Hepatic stellate cell (primary cell): ENCODE measurements at places on chromosomes 7 and 10.
A peak's percentile ranks its signal among the peaks of the same experiment; 100 is the strongest.

DNA sequence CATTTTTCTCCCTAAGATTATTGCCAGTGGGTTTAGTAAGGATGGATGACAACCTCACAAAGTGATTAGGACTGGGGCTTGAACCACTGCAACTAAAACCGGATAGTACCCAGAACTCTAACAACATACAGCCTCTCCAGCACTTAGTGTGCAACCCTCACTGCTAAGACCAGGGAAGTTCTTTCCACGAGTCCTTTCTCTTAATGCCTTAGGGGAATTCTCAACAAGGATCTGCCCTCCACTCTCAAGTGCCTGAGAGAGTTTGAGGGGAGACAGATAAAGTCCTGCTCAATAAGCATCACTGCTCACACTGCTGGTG is 104.6 kb downstream of the NRP1 start:
- DNase-seq: no peak

- no peak for DNase-seq
Measured at GRCh38 chr7:71290452-71290851, 158.5 kb downstream of the GALNT17 start.

- DNase-seq: peak; percentile 40
Measured at GRCh38 chr10:68561865-68562649, 1.9 kb downstream of the TET1 start.

DNA sequence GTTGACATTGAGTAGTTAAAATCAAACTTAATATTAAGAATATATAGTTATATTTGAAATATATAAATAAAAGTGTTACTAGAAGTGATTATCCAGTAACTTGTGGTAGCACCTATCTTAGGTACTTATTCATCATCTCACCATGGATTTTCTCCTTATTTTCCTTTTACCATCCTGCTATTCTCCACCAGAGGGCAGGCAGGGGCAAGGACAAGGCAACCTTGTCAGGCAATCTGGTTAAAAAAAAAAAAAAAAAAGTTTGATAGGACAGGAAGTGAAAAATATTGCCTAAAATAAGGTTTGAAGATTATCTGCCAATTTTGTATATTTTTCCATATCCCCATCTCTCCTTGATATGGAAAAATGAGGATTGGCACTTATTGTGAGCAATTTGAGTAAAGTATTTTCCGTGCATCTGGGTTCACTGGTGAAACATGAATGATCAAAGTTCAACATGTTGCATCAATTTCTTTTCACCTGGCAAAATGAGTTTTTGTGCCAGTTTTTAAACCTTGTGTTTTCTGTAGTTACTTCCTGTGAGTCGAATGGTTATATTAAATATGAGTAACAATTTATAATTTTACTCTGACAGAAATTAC is 256.7 kb downstream of the AGMO start:
- peak; percentile 0 for DNase-seq

DNA sequence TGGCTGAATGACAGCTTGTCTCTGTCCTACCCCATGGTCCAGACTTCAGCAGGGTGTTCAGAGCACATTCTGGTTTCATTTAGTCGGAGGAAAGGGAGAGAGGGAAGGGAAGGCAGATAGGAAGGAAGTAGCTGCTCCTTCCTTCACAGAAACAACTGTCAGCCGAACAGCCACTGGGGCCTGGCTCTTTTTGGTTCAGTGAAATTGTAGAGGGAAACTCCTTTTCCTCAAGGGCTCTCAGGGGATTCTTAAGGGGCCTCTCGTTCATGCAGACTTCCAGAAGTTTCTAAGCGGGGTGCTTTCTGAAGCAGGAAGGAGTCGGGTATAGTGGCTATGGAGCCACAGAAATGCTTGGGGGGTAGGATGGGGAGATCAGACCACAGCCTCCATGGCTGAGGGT is 56.4 kb downstream of the TLL2 start:
- DNase-seq: no peak

DNA sequence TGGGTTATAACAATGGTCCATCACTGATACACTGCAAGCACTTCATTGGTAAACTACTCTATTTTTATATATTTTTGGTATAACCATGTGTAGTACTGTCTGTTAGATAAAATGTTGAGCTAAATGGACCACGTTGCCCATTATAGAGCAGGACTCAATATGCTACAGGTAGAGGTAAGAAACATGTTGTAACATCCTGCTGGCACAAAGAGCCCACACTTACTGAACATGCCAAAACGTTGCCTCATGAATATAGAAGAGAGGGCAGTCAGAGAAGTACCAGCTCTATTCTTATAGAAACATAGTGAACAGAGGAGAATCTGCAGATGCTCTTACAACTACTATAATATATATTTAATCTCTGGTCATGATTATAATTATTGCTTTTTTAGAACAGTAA is 18.4 kb upstream of the MET start:
- no peak for DNase-seq

GRCh38 chr7:369476-370258 is 79.7 kb downstream of the FOXL3 start:
- no peak for DNase-seq

DNA sequence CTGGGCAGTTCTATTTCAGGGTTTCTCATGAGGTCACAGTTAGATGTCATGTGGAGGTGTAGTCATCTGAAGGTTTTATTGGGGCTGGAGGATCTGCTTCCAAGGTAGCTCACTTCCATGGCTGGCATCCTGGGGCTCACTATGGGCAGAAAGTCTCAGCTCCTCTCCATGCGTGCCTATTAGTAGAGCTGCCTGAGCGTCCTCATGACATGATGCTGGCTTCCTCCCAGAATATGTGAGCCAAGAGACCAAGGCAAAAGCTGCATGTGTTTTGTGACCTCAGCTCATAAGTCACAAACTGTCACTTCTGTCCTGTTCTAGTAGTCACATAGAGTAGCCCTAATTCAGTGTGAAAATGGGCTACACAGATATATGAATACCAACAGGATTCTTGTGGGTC is 524.4 kb downstream of the SUGCT start:
- DNase-seq: no peak

DNA sequence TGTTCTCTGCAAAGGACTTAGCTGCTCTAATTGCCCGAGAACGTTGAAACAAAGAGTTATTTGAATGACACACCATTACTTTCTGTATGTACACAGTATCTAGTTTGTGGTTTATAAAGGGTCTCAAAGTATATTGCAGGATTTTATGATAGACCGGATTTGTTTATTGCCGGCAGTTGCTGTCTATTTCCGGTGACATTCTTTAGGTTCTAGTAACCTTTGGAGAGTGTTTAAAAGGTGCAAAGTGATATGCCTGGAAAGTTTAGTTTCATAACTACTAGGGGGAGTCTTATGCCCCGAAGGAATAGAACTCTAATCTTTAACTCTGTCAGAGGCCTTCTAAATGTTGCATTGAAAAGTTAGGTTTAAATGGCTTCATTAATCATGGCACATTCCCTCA is 63.8 kb downstream of the PAPSS2 start:
- DNase-seq: no peak

- no peak for DNase-seq
Measured at GRCh38 chr10:105268961-105269360, 627.9 kb downstream of the SORCS3 start.

DNA sequence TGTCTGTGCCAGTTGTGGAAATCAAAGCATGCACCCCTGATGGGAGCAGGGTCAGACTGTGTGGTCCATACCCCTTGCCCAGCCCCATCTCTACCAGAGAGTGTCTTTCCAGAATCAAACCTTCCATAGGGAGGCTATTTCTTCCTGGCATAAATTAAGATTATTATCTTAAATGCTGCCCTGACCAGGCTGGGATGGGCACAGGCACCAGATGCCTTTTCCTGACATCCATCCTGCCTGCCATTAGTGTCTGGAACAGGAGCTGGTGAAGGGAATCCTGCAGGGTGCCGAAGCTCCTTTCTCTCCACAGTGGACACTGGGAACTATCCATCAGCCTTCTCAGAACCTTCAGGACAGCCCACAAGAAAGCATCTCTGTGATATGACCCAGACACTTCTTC is 296.3 kb downstream of the GRID1 start:
- DNase-seq: no peak

- DNase-seq: peak; percentile 32
Measured at GRCh38 chr7:101817471-101818286, at the start of gene CUX1. CUX1 (plus strand) TSS chr7:101817626; CDS start chr7:101817640, 14 bp downstream.

DNA sequence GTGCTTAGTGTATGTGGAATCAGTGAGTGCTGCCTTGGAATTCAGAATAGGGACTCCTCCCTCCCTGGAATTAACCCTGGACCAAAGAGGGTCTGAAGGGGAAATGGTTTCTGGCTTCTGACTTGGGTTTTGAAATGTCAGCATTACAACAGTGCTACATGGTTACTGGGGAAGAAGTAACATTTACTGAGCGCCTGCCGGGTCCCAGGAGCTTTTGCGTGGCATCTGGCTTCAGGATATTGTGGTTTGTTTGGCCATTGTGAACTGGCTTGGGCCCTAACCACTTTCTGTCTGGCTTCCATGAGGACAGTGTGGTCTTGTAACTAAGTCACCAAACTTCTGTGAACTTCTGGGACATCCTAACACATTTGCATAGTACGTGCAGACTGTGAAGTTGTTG is 21.3 kb downstream of the TSPAN15 start:
- DNase-seq: no peak

- no peak for DNase-seq
Measured at GRCh38 chr7:131945957-131946544, 389.6 kb upstream of the PODXL start.

DNA sequence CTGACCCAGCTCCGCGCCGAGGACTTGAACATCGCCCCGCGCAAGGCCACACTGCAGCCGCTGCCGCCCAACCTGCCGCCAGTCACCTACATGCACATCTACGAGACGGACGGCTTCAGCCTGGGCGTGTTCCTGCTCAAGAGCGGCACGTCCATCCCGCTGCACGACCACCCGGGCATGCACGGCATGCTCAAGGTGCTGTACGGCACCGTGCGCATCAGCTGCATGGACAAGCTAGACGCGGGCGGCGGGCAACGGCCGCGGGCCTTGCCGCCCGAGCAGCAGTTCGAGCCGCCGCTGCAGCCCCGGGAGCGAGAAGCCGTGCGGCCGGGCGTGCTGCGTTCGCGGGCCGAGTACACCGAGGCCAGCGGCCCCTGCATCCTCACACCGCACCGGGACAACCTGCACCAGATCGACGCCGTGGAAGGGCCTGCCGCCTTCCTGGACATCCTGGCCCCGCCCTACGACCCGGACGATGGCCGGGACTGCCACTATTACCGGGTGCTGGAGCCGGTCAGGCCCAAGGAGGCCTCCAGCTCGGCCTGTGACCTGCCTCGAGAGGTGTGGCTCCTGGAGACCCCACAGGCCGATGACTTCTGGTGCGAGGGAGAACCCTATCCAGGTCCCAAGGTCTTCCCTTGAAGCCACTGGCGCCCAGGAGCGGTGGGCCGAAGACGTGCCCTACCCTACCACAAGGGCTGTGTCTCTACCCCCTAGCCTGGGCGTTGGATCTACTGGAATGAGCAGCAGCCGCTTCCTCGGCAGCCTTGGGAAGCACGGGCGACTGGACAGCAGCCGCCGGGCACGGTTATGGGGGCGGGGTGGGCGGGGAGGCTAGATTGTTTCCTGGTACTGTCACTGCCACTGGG is 945 bp downstream of the ADO start:
- DNase-seq: peak; percentile 63

- DNase-seq: no peak
Measured at GRCh38 chr10:14382531-14382930, 51.8 kb upstream of the FRMD4A start.

GRCh38 chr7:127226685-127227374 is 25.9 kb downstream of the GRM8 start:
- no peak for DNase-seq

DNA sequence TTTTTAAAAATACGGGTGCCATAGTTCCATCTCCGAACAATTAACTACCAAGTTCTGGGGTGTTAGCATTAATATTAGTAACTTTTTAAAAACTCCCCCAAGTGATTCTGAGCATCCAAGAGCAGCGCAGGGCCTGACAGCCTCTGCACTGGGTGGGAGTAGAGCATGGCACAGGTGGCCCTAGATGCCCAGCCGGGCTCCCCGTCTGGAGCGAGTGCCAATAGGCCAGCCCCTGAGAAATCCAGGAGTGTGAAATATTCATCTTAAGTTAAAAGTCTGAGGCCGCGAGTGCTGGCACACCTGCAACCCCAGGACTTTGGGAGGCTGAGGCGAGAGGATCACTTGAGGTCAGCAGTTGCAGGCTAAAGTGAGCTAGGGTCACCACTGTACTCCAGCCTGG is 16.2 kb downstream of the FAM107B start:
- no peak for DNase-seq

DNA sequence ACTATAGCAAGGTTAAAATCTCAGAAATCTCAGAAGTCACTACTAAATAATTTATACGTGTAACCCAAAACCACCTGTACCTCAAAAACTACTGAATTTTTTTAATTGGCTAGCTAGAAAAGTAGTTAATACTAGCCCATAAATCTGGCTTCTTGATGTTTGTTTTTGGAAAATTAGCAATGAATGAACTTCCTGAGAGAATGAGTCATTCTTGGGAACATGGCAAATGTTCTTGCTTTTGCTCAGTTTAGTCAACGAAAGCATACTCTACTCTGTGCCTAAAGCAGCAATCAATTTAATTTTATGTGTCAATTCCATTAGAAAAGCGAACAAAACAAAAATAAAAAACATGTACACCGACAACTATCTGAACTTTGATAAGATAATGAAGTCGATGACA is 69.2 kb downstream of the SEMA3E start:
- no peak for DNase-seq

- DNase-seq: no peak
Measured at GRCh38 chr10:88592906-88593305, 6.3 kb downstream of the LIPJ start.

GRCh38 chr7:80711531-80711930 is 73.1 kb downstream of the CD36 start:
- DNase-seq: no peak

GRCh38 chr7:25775999-25776743 is 375.8 kb upstream of the NFE2L3 start:
- no peak for DNase-seq

DNA sequence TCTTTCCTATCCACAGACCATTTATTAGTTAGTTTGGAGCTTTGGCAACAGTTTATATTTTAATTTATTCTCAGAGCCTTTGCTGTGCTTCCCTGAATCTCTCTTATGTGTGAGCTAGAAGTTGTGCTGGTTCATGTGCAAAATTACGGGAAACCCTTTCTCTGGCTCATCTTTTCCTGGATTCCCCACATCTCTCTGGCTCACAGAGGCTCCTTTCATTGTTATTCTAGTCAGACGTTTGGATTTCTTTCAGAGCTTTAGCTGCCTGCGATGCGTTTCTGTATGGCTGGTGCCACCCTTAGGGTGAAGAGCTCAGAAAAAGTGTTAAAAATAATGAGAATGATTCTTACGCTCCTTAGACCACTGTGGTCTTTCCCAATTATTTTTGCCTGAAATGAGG is 53.3 kb downstream of the TPST1 start:
- no peak for DNase-seq

- DNase-seq: no peak
Measured at GRCh38 chr10:110486680-110487410, 10.9 kb upstream of the DUSP5 start.
